Right lung (tissue), 10 donors: ENCODE measurements at places on chromosomes 12 and 14.

DNA sequence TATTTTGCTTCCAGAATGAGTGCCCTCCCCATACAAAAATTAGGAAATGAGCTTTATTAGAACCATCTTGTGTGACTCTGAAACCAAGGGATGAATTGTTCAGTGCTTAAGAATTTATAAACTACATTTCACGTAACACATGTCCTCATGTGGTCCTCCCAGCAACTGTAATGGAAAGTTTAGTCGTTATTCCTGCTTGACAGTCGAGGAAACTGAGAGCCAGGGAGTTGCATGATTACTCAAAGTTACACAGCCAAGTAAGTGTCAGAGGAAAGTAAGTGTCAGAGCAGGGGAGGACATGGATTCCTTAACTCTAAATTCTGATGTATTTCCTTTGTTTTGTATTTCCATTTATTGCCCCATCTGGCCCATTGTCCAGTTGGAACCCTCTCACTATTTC is 453.9 kb downstream of the FUT8 start:
- no peak for DNase-seq

DNA sequence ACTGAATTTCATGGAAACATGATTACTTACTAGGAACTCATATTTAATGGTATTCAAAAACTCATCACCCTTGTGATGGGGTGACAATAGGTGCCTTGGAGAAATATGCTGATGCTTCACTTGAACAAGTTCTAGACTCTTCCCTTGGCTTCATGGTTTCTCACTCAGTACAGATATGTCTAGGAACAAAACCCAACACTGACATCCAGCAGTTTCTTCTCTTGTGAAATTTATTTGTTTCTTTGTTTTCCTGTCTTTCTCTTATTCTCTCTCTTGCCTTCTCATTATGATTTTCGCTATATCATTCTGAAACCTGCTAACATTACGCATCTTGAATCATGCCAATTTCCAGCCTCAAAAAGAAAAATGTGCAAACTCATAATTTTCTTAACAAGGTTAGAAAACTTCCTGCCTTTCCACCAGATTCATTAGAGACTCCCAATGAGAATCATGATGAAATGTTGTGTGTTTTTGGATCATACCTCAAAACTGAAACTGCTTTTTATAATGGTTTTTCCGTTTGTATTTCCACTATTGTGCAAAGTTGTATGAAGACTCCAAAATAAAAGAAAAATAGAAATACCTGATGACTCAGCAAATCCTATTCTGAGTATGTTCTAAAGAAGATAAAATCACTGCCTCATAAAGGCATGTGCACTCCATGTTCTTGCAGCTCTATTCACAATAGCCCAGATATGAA is 1021.5 kb downstream of the TMEM121 start:
- DNase-seq, result no peak

DNA sequence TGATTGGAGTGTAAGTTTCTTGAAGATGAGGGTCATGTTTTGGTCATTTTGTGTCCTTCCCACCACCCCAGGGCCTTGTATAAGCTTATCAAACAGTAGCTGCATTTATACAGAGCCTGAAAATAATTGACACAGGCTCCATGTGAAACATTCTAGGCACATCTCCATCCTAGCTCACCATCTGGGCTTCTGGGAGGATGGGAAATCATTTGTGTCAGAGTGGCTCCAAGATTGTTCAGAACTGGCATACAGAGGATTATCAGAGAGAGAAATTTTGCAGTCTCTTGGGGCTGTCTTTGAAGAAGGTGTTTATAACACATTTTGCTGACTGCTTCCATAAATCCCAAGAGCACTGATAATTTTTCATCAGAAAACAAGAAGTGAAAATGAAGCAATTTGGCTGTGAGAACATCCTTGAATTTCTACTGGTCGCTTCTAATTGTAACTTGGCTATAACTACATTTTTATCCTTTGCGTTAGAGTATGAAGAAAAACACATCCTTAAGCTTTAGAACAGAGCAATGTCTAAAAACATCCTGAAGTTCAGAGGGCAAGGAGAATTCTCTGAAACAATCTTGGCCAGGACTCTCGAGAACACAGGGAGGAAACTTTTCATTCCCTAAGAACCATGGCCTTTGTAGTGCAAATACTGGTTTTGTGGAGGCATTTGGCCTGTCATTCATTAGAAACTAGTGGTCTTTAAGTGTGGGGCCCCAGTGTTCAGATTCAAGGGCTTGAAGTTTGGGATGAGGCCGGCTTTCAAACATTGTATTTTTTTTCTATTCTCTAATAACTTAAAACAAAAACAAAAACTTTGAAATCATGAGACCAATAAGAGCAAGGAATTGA is 151.1 kb downstream of the DACT1 start:
- DNase-seq, result no peak

GRCh38 chr12:76587428-76588178 is 28.0 kb upstream of the OSBPL8 start:
- DNase-seq, result no peak

GRCh38 chr12:38956337-38956736 is 50.9 kb upstream of the CPNE8 start:
- no peak for DNase-seq

DNA sequence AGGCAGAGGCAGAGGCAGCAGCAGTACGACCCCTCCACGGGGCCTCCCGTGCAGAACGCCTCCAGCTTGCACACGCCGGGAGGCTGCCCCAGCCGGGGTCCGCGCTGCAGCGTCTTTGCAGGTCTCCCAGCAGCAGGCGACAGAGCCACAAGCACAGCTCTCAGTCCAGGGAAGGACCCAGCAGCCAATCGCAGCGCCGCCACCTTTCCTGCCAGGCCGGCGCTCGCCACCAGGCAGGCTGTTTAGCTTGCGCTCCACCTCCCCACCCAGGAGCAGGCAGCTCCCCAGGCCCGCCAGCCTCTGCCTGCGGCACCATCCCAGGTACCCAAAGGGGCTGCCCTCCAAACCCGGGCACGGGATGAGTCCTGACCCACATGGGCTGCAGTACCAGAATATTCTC is 25.2 kb downstream of the DDX51 start:
- no peak for DNase-seq

- DNase-seq, result no peak
Observed at GRCh38 chr12:16218234-16218633, 59.3 kb downstream of the SLC15A5 start.
